ENCODE measurements at places on chromosomes 2 and 18.

DNA sequence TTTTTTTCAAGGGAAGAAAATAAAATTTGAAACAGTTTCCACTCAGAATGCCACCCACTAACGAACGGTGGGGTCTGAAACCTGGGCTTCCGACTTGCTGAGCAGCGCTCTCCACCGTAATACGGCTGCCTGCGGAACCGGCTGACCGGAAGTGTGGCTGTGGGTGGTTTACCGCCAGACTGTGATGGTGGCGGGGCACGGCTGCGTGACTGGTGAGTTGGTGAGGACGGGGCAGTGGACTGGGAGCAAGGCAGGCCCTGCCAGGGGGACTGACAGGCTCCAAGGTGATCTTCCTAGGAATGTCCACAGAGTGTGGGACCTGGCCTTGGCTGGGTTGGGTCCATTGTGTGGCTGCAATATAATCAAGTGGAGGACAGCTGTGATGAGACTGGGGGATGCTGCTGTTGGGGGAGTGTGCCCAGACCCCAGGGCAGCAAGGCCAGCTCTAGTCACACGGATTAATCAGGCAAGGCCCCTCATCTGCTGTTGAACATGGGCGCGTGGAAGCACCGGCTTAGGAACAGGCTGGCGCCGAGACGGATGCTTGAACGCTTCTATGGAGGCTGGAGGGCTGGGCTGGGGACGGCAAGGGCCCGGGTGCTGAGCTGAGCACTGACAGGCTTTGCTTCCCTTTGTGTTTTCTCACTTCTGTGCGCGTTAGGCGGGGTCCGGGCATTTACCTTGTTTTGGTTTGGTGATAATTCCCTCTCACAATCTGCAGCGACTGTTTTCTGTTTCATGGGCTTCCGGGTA lies 357.7 kb upstream of the SPRED2 start:
- DNase-seq, result no peak

DNA sequence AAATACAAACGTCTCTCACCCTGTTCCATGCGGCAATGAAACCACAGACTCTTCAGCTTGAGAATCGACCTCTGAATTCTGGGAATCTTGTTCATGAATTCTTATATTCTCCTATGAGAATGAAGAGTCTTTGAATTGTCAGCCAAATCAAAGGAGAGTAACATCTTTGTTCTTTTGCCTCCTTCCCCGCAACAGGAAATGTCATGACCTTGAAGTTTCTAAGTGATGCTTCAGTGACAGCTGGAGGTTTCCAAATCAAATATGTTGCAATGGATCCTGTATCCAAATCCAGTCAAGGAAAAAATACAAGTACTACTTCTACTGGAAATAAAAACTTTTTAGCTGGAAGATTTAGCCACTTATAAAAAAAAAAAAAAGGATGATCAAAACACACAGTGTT lies 21.8 kb downstream of the TNFAIP6 start:
- DNase-seq, result no peak

GRCh38 chr18:33577685-33578517 lies at the start of gene ASXL3:
Gene ASXL3 (plus strand): TSS chr18:33578219. CDS start chr18:33578632, 413 bp downstream.
- DNase-seq, result no peak

GRCh38 chr2:19214682-19215391 lies 143.6 kb downstream of the OSR1 start:
- DNase-seq, result no peak

DNA sequence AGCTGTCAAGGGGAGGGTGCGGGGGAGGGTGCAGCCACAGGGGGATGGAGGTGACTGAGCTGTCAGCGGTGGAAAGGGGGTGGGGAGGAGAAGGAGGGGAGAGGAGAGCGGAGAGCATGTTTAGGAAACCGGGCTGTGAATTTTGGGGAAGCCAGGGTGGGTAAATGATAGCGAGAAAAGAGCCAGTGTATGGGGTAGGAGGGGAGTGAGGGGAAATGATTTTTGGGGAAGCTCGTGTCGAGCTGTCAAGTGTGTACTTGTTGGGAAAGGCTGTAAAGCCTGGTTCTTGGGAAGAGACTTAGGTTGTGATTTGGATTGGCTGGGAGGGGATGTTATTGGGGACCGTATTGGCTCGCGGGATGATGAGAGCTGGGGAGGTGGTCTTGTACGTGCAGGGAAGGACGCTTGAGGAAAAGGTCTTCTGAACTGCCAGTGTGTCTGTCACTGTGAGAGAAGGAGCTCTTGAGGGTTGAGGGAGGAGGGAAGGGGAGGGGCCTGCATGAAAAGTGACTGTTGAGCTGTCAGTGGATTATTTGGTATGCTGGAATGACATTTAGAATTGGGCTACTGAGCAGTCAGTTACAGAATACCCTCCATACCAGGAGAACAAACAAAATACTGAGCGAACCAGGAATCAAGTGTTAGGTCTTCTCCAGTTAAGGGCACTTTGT lies 1.0 kb downstream of the UBR3 start:
- peak; percentile 25 for DNase-seq

DNA sequence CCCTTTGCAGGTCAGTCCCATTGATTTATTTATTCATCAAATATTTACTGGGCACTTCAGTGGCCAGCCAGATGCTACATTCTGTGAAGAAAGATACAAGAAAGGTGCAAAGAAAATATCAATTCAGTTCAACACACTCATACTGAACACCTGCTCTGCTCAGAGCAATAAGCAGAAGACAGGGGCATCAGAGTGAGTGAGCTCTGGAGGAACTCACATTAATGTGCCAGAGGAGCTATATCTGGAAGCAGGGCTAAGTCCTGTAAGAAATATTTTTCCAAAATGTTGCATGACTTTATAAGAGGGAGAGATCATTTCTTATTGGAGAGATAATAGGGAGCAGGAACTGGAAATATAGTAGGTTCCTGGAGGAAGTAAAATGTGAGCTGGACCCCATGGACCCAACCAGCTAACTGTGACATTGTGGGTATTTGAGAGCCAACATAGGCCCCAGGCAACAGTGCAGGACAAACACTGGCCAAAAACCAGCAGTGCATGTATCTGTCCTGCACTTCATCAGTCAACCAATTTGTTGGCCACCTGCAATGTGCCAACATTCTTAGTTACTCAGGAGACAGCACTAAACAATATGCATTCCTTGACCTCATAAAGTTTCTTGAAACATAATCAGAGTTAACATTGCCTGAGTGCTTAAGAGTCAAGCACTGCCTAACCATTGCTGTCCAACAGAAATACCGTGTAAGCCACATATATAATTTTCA lies 102.7 kb upstream of the PTPRM start:
- DNase-seq, result no peak

GRCh38 chr2:240926516-240927389 lies 20.6 kb downstream of the CROCC2 start:
- no peak for DNase-seq

DNA sequence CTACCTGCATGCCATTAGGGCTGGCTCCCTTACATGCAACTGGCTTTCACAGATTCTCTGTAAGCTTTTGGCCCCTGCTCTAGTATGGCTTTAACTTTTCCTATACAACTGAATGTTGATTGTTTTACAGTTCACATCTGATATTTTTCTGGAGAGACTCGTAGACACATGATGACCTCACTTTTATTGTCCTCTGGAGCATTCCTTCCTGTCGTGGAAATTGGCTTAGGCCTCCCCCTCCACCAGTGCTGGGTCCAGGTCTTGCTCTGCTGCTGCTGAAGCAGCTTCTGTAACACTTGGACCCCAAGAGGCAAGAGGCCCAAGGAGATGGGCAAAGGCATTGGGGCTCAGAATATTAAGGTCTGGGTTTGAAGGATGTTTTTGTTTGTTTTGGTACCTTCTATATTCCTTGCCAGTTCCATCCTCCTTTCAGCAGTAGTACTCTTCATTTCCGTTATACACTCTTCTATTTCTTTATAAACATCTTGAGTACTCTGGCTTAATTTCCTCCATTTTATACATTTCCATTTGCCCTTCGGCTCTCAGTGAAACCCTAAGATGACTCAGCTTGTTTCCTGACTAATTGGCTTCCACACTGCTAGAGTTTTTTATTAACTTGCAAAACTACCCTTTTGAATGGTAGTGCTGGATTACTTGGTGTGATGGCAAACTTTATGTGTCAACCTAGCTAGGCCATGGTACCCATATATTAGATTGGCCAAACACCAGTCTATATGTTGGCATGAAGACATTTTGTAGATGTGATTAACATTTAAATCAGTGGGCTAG lies 219.8 kb downstream of the CDCA7 start:
- DNase-seq, result no peak

- no peak for DNase-seq
Measured at GRCh38 chr18:46297621-46298020, 193.4 kb downstream of the HAUS1 start.
